H4 (cell line): ENCODE measurements at places on chromosomes 2 and 18.

GRCh38 chr2:76748581-76749296, 773.4 kb downstream of the LRRTM4 start:
- no peak for DNase-seq

GRCh38 chr18:75009296-75009695, 199.6 kb downstream of the PTGR3 start:
- no peak for DNase-seq

DNA sequence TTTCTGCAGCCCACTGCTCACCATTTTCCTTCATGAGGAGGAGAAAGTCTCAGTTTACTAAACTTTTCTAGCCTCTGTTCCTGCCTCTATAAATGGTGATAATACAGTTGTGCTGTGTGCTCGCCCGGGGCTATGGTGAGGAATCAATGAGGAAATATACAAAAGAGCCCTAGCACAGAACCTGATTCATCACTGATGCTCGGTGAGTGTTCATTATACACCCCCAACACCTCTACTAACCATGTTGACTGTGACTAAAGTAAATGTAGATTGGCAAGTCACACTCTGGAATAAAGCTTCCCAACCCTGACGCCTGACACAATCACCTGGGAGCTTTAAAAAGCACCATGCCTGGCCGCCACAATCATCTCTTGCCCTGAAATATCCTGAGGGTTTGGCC, 118.8 kb upstream of the CYP1B1 start:
- no peak for DNase-seq

DNA sequence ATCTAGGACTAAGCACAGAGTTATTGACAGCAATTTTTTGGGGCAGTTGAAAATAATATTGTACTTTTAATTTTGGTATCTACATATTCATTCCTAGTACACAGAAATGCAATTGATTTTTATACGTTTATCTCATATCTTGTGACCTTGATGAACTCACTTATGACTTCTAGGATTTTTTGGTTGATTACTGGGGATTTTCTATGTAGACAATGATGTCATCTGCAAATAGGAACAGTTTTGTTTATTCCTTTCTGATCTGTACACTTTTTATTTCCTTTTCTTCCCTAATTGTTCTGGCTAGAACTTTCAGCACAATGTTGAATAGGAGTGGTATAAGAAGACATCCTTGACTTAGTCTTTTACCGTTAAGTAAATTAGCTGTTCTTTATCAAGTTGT, 143.5 kb upstream of the PGAP1 start:
- DNase-seq, result no peak

- DNase-seq, result no peak
Measured at GRCh38 chr2:154457286-154457685, 241.2 kb upstream of the KCNJ3 start.

- DNase-seq, result peak; percentile 17
Measured at GRCh38 chr2:67825476-67825875, 237.3 kb downstream of the C1D start.

- DNase-seq, result no peak
Measured at GRCh38 chr2:135052997-135053474, 944 bp downstream of the RAB3GAP1 start.

- DNase-seq, result no peak
Measured at GRCh38 chr18:21896732-21897336, 156.2 kb downstream of the MIB1 start.

GRCh38 chr18:77708826-77709506, 459.3 kb downstream of the GALR1 start:
- no peak for DNase-seq

DNA sequence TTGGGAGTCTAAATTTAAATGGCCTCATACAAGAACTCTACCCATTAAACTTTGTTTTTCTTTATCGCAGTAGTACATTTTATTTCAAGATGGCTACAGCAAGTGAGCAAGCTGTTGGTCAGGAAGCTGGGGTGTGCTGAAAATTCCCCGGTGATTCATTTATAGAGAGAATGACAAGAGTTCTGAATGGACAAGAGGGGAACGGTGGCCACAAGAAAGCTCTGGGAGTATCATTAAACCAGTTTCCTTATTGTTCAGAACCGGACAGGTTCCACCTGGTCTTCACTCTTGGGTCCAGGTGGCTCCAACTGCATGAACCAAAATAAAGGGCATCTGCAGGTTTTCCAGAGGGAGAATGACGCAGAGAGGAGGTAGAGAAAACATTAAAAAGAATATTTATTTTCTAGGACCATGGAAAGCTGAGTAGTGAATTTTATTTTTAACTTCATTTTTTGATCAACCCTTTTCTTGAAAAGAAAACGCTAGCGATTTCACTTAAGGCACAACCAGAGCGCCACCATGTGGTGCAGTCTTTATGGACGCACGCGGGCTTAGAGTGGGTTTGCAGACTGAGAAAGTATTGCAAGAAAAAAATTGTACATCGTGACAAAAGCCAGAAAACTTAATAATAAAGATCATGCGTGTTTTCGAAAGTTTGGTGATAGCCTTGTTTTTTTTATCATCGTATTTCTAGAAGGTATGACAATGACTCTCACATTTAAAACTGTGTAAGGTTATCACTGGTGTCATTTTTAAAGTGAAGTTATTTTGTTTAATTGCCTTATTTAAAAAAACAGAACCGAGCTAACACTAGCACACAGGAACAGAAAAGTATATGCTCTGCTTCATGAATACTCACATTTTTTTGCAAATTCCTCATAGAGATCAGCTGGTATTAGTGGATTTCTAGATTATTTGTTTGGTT, 97.9 kb upstream of the NOL4 start:
- peak; percentile 47 for DNase-seq

GRCh38 chr2:191831410-191831994, 15.4 kb downstream of the CAVIN2 start:
- no peak for DNase-seq

- no peak for DNase-seq
Measured at GRCh38 chr2:112010751-112011150, 44.3 kb upstream of the TMEM87B start.

- no peak for DNase-seq
Measured at GRCh38 chr2:36079793-36080192, 275.8 kb upstream of the CRIM1 start.

DNA sequence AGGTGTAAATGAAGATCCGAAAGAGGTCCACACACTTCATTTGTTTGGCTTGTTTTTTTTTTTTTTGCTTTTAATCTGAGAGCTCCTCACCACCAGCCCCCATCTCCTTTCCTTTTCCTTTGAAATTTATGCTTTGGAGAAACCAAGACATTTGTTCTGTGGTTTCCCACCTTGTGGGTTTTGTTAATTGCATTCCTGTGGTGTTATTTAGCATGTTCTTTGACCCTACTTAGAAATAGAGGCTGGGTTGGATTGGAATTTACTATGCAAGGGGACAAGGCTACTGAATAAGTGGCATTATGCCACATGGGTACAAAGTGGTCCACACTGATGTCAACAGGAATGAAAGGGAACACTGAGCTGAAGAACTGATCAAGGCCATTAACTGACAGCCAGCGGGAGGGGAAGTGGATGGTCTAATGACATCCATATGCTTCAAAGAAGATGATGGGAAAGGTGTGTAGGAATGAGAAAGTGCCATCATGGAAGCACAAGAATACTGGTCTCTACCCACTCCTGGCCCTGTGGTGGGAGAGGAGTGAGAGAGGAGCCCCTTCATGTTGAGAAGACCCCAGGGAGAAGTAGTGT, 8.9 kb downstream of the CCL20 start:
- DNase-seq, result peak; percentile 47

DNA sequence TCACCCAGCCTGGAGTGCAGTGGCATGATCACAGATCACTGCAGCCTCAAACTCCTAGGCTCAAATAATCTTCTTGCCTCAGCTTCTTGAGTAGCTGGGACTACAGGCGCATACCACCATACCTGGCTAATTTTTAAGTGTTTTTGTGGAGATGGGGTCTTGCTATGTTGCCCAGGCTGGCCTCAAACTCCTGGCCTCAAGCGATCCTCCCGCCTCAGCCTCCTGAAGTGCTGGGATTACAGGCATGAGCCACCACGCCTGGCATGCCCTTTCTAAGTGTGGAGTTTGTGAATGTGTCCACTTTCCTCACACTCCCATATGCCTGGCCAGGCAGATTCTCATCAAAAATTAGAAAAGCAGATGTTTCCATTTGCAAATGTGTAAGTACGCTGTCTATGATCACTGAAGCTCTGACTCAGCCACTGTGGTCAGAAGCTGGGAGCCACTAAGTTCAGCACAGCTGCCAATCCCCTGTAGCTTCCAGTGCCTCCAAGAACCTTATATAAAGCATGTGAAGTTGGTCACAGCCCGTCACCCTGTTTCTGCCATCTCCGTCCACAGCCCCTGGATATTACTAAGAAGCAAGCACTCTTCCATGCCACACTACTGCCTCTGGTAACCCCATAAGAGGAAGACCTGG, 155.4 kb downstream of the FAM210A start:
- DNase-seq, result no peak

GRCh38 chr2:239258248-239258647, 142.6 kb downstream of the HDAC4 start:
- no peak for DNase-seq

DNA sequence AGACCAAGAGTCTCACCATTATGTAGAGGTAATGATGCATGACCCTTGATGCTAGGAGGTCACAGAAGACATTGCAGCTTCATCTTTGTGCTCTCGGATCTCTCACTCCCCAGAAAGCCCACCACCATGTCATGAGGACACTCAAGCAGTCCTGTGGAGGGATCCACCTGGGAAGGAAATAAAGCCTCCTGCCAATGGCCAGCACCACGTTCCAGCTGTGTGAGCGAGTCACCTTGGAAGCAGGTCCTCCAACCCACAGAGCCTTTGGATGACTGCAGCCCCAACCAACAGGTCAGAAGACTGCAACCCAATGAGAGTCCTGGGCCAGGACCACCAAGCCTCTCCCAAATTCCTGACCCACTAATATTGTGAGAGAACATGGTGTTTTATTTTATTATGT, 38.4 kb downstream of the CYP26B1 start:
- no peak for DNase-seq

DNA sequence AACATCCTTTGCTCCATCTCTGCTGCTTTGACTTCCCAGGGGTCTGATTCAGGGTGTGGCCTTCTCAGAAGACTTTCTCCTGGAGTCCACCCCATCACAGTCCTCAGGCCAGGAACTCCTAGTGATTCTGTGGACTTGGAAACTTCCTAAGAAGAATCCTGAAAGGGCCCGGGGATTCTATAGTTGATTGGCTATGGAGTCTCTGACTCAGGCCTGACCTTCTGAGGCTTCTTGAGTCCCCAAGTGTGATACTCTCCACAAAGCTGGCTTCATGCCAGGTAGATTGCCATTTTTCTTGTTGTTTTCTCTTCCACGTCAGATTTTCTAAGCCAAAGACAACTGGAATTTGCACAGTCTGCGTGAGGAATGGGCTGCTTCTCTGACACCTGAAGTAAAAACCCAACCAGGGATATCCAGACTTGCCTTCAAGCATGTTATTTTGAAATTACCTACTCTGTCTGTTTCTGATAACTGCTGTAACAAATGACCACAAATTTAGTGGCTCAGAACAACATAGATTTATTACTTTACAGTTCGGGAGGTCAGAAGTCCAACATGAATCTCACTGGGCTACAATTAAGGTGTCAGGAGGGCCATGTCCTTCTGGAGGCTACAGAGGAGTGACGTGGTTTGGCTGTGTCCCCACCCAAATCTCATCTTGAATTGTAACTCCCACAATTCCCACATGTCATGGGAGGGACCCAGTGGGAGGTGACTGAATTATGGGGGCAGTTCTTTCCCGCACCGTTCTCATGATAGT, 69.3 kb downstream of the ALPK2 start:
- no peak for DNase-seq

- DNase-seq, result no peak
Measured at GRCh38 chr18:46155641-46156051, 51.5 kb downstream of the HAUS1 start.

- DNase-seq, result no peak
Measured at GRCh38 chr2:207676827-207677354, 34.5 kb upstream of the CCNYL1 start.

GRCh38 chr2:109423556-109424359, 190.0 kb downstream of the SEPTIN10 start:
- DNase-seq, result no peak

DNA sequence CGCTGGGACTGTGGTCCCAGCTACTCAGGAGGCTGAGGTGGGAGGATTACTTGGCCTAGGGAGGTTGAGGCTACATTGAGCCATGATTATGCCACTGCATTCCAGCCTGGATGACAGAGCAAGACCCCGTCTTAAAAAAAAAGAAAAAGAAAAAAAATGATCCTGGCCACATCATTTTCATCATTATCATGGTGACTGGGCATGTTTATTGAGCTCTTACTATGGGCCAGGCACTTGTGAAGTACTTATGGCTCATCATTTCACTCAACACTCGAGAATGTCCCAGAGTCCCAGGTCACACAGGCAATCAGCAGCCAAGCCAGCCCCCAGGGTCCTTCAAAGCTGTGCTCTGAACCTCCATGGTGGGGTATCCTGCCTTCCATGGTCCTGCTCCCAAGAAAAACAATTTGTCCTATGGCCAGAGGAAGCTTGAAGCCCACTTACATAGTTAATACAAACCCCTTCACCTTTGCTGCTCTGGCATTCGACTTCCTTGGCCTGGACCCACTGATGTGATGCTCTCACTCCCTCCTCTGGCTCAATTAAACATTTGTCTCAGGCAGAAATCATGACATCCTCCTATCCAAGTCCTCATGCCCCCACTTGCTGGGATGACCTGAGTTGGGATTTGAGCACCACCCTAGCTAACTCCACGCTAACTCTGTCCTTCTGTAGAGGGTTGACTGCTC, 3.8 kb upstream of the CNNM4 start:
- no peak for DNase-seq

DNA sequence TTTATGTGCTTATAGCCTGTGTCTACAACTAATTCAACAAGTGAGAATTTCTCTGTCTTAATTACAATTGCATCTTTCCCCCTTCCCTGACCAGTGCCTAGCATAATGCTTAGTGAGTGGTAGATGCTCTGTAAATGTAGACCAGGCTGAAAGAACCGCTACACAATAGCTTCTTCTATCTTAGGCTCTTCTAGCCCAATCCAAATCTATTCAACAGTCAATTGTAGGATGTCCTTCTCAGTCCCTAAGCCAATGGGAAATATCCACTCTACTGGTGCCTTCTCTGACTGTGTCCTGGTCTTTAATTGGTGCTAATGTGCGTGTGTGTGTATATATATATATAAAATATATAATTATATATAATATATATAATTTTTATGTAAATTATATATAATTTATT, 34.1 kb upstream of the GCC2 start:
- DNase-seq, result no peak

- no peak for DNase-seq
Measured at GRCh38 chr2:220315098-220315823, 687.8 kb downstream of the SLC4A3 start.

DNA sequence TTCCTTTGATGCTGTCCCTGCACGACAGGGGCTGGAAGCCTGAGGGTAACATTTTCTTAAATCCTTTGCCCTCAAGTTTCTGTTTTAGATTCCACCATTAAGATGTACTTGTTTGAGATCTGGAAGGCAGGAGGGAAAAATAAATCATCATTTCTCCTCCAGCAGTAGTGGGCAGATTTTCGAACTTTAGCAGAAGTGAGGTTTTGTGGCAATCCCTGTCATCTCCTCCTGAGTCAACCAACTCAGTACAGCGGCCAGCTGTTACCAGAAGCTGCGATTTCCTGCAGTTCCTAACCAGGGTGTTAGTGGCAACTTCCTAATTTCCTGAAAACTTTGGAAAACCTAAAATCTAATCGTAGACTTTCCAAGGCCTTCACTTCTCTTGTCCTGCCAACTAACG, 517.2 kb upstream of the ACVR2A start:
- DNase-seq, result no peak

- DNase-seq, result no peak
Measured at GRCh38 chr2:88136817-88137216, 9.0 kb upstream of the FABP1 start.

GRCh38 chr2:82998781-82999180, 1460.3 kb downstream of the SUCLG1 start:
- DNase-seq, result no peak
